ENCODE measurements at places on chromosomes 6 and 20. TPM values are rescaled to one million over a fixed set of nuclear protein-coding genes. Genes with fewer than 3 reads are reported as not detected.

GRCh38 chr6:4902363-4902762 lies 101.5 kb downstream of the RPP40 start:
- no peak for DNase-seq
- H3K27me3 ChIP-seq, result no peaks in the 10 kb centered on the region
- H3K4me1 ChIP-seq, result peaks cover 9% of the 10 kb centered on the region
- H3K4me3 ChIP-seq, result no peak overlapping the region
- peaks cover 19% of the 10 kb centered on the region for H3K36me3 ChIP-seq

- no peak overlapping the region for H3K4me3 ChIP-seq
- no peak overlapping the region for H3K27ac ChIP-seq
- H3K4me1 ChIP-seq, result no peaks in the 10 kb centered on the region
- no peaks in the 10 kb centered on the region for H3K36me3 ChIP-seq
- no peak for DNase-seq
These were observed 196.5 kb downstream of the SLC35F1 start for GRCh38 chr6:118103381-118104146.

DNA sequence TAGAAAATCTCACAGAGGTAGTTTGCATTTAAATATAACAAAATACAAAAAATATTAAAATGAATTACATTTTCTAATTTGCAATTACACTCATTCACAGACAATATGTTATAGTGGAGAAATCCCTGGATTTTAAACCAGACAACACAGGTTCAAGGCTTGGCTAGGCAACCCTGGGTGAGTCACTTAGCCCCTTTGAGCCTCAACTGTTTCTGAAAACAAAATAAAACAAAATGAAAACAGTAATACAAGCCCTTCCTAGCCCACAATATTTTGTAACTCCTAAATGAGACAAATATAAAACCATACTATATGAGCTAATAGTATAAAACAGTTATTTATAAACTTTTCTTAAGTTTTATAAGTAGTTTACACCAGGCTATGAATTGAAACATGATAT lies 41.0 kb downstream of the UQCC1 start:
- no peak overlapping the region for H3K27ac ChIP-seq
- peaks cover 2% of the 10 kb centered on the region for H3K4me1 ChIP-seq
- no peak overlapping the region for H3K4me3 ChIP-seq

SLC13A3 gene
- 2.3 TPM for total RNA-seq

DNA sequence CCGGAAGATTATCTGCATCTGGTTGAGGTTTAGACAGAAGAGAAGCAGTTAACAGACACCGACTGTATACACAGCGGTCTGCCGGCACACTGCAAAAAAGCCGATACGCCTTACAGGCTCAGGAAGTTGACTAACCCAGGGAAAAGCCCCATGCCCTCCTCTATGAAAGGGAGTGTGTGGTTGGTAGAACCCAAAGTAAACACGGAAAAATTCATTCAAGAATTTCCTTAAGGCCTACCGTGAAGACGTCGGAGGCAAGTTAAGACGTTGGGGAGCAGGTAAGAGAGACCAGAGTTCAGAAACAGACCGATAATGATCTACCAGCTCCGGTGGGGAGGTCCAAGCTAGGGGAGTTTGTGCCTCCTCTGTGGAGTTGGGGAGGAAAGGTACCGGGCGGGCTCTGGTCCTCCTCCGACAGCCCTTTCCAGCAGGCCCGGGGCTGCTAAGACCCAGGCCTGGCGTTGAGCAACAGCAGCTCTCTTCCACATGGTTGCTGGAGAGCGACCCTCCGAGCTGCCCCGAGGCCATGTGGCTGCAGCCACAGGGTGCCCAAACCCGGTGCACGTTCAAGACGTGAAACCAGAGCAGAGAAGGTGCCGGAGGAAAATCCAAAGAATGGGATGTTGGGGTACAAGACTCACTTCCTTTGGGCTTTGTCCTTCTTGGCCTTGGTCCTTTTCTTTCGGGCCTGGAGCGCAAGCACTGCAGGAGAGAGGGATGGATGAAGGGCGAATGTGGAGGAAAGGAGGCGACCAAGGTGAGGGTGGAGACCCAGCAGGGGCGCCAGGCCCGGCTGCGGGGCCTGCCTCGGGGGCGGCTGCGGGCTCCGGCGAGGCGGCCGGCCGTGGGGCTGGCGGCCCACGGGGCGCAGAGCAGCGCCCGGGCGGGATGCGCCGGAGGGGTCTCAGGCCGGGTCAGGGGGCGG lies 809 bp downstream of the SRPK1 start:
- H3K4me1 ChIP-seq, result peaks cover 33% of the 10 kb centered on the region
- peaks cover 4% of the 10 kb centered on the region for H3K36me3 ChIP-seq
- peak overlapping the region; percentile 82 for H3K27ac ChIP-seq
- peak overlapping the region; percentile 98 for H3K4me3 ChIP-seq
- no peaks in the 10 kb centered on the region for H3K27me3 ChIP-seq

DNA sequence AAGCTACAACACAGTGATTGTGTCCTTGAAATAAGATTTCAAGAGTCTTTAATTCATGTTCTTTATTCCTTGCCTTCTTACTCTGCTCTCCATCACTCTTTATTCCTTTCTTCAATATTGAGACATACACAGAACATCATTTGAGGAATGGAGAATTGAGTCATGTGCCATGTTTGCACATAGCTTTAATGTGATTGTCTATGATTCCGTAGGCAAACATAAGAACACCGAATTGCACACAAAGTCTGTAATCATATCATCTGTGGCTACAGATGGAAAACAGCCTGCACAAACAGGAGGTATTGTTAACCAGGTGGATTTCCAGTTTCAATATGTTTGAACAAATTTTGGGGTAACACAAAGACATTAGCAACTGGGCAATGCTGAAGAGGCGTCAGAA lies 571.6 kb upstream of the GJE1 start:
- H3K27ac ChIP-seq, result no peak overlapping the region
- H3K27me3 ChIP-seq, result no peaks in the 10 kb centered on the region
- peaks cover 12% of the 10 kb centered on the region for H3K4me1 ChIP-seq
- H3K4me3 ChIP-seq, result no peak overlapping the region

DNA sequence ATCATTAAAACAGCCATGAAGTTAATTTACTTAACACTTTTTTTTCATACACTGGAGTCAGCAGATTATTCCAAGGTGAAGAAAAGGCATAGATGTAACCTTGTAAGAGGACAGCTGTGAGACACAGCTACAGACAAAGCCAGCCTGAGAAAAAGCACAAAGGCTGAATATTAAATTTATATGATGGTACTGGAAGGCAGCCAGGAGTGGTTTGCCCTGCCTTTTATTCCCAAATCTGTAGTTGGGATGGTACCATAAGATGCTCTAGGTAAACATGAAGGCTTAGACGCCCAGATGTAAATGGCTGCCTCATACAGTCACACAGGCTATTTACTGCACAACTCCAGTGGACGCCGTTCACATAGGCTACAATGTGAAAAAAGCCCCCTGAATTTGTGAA lies 42.1 kb upstream of the LOC128125822 start:
- no peak overlapping the region for H3K27ac ChIP-seq
- no peak overlapping the region for H3K4me3 ChIP-seq
- no peaks in the 10 kb centered on the region for H3K36me3 ChIP-seq
- H3K27me3 ChIP-seq, result no peaks in the 10 kb centered on the region

- H3K4me3 ChIP-seq, result no peak overlapping the region
- H3K27ac ChIP-seq, result no peak overlapping the region
- no peak for DNase-seq
These were observed 29.6 kb upstream of the MAP7 start for GRCh38 chr6:136579800-136580199.

- DNase-seq, result no peak
- H3K36me3 ChIP-seq, result peaks cover 21% of the 10 kb centered on the region
- H3K4me3 ChIP-seq, result no peak overlapping the region
- no peak overlapping the region for H3K27ac ChIP-seq
- no peaks in the 10 kb centered on the region for H3K27me3 ChIP-seq
These were observed 10.4 kb downstream of the COX7A2 start for GRCh38 chr6:75233092-75233615.

ZBP1 gene
- not detected for total RNA-seq

- no peak overlapping the region for H3K4me3 ChIP-seq
- H3K4me1 ChIP-seq, result peaks cover 17% of the 10 kb centered on the region
- peak overlapping the region; percentile 58 for H3K27ac ChIP-seq
- no peaks in the 10 kb centered on the region for H3K27me3 ChIP-seq
- no peak for DNase-seq
These were observed 11.2 kb upstream of the CDK19 start for GRCh38 chr6:110826236-110827129.

DNA sequence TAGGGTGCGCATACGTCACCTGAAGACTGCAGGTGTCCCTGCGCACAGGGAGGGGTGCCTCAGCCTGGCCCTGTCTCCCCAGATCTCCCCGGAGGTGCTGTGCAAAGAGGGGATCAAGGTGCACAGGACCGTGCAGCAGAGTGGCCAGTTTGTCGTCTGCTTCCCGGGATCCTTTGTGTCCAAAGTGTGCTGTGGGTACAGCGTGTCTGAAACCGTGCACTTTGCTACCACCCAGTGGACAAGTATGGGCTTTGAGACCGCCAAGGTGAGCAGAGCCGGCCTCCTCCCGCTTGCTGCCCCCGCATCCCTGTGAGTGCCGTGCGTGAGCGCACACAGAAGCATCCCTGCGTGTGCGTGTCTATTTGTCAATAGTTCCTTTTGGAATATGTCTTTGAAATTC lies 150.7 kb downstream of the DTNBP1 start:
- DNase-seq, result no peak
- H3K27ac ChIP-seq, result no peak overlapping the region
- no peaks in the 10 kb centered on the region for H3K27me3 ChIP-seq
- H3K4me1 ChIP-seq, result peaks cover 7% of the 10 kb centered on the region
- no peak overlapping the region for H3K4me3 ChIP-seq

GRCh38 chr6:111925296-111925695 lies 52.0 kb upstream of the FYN start:
- no peak for DNase-seq
- no peak overlapping the region for H3K4me3 ChIP-seq
- no peaks in the 10 kb centered on the region for H3K4me1 ChIP-seq
- H3K27ac ChIP-seq, result no peak overlapping the region

- no peak for DNase-seq
- H3K27ac ChIP-seq, result no peak overlapping the region
- H3K27me3 ChIP-seq, result no peaks in the 10 kb centered on the region
- no peaks in the 10 kb centered on the region for H3K36me3 ChIP-seq
- H3K4me1 ChIP-seq, result no peaks in the 10 kb centered on the region
These were observed 186.2 kb upstream of the GJE1 start for GRCh38 chr6:141946502-141946901.

MEI4 gene
- not detected for total RNA-seq

SLC22A16 gene
- total RNA-seq, result not detected

- H3K4me3 ChIP-seq, result no peak overlapping the region
- H3K27ac ChIP-seq, result peak overlapping the region; percentile 39
These were observed 20.7 kb downstream of the RIPK1 start for GRCh38 chr6:3088968-3089367.

DNA sequence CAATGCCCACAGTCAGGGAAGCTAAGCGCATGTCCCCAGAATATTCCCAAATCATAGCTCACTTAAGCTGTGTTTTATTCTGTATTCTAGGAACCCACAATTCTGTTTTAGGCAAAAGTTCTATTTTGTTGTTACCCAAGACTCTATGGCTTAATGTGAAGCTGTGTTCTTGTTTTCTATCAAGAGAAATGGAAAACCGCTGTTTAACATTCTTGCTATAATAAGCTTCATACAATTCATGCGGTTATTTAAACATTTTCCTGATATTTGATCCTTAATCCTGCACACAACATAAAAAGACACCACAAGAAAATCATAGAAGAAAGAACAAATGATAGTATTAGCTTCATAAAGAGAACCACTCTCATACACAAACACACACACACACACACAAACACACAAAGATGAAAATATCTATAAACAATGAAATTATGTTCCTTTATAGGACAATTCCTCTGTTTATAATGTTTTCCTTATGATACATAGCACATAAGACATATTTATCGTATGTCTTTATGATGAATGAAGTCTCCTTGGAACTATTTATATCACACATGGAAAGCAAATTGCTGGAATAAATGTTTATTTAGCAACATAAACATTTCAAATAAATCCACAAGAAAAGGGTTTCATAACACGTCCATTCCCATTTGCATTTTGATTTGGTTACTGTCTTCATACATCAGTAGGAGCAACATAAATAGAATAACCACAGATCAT lies 16.4 kb upstream of the COL21A1 start:
- no peaks in the 10 kb centered on the region for H3K27me3 ChIP-seq
- H3K4me3 ChIP-seq, result no peak overlapping the region
- no peak overlapping the region for H3K27ac ChIP-seq
- DNase-seq, result no peak

All from suprapubic skin (tissue), 4 donors.